Bone marrow (tissue), 2 donors: ENCODE measurements at places on chromosomes 2 and 18.

DNA sequence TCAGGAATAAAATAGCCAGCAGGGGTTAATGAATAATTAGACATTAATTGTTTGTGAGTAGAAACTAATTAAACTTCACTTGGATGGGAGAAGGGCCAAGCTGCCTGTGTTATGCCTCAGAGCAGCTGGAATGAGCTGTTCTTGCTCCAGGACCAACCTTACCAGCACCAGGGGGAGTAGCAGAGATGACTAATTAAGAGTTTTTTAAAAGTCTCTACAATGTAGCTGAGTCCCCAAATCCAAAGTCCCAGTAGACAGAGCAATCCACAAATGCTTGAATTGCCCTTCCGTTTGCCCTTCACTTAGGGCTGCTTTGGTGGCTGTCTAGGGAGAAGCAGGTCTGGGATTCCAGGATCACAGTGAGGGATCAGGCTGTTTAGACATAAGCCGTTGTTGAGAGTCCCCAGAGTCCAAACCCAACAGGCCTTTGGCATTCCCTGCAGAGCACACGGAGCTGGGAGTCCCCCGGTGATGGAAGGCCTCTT, 59.4 kb downstream of the RHOB start:
- no peak for DNase-seq

- no peak for DNase-seq
These were observed 143.3 kb upstream of the LYPD6 start for GRCh38 chr2:149187057-149187456.

DNA sequence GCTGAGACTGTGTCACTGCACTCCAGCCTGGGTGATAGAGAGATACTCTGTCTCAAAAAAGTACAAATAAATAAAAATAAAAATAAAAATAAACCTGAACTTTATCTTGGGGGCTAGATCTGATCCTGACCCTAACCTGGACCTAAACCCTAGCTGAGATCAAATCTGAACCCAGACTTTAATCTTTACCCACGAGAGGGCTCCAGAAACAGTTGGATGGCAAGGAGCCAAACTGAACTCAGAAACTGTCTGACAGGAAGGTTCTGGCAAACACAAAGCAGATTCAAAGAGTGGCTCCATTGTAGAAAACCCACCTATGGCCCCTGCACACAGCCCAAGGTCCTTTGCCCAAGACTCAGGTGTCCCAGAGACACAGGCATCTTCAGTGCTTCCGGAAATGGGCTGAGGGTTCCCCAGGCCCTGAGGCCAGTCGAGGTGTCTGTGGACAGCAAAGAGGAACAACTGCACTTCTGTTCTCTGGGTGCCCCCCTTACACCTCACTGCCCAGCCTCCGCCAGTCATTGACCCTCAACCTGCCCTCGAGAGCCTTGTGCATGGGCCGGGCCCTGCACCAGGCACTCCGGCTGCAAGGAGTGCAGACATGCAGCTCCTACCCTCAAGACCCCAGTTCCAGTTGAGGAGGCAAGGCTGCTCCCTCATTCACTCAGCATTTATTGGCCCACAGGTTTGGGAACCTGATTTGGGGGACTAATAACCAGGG, 95.2 kb downstream of the TFCP2L1 start:
- DNase-seq, result no peak

DNA sequence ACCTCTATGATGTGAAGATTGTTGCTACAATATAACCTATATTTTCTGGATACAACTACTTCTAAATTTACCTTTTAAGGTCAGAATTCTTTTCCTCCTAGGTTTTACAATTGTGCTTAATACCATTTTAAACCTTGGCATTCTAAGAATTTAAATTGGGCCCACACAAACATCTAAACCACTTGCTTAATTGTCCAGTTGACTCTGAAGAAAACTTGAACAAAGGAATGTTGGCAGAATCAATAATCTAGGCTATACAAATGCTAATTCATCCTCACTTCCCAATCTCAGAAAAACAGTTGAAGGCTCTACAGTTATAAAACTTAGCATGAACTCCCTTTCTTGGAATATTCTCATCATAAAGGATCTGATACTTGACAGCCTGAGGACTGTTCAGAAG, 84.3 kb downstream of the RPRM start:
- no peak for DNase-seq
